IMR-90 (cell line): ENCODE measurements at places on chromosomes 1 and 21. TPM values are rescaled to one million over a fixed set of nuclear protein-coding genes. Genes with fewer than 3 reads are reported as not detected.
A peak's percentile ranks its signal among the peaks of the same experiment; 100 is the strongest.

The FAM177B gene
- not detected in 2 replicates for polyA plus RNA-seq

The ZNF326 gene
- 13.1 and 17.0 TPM in 2 replicates for polyA plus RNA-seq

The LYPLAL1 gene
- polyA plus RNA-seq, result 6.3 and 7.5 TPM in 2 replicates

The SPATA46 gene
- polyA plus RNA-seq, result not detected in 2 replicates

The LAX1 gene
- polyA plus RNA-seq, result 0.03 TPM in 1 of 2 replicates, not detected in the other

The CR1L gene
- not detected in 2 replicates for polyA plus RNA-seq

The PLEKHN1 gene
- 2.1 and 2.3 TPM in 2 replicates for polyA plus RNA-seq

The LIN28A gene
- polyA plus RNA-seq, result not detected in 2 replicates

The TPRG1L gene
- polyA plus RNA-seq, result 38.1 and 39.5 TPM in 2 replicates

The RHOU gene
- 0.27 and 0.44 TPM in 2 replicates for polyA plus RNA-seq

The ATAD3C gene
- polyA plus RNA-seq, result not detected in 2 replicates

The IL19 gene
- not detected in 2 replicates for polyA plus RNA-seq

The CYP4Z1 gene
- not detected in 2 replicates for polyA plus RNA-seq

The AMY1A gene
- polyA plus RNA-seq, result not detected in 2 replicates

The KMO gene
- polyA plus RNA-seq, result not detected in 2 replicates

DNA sequence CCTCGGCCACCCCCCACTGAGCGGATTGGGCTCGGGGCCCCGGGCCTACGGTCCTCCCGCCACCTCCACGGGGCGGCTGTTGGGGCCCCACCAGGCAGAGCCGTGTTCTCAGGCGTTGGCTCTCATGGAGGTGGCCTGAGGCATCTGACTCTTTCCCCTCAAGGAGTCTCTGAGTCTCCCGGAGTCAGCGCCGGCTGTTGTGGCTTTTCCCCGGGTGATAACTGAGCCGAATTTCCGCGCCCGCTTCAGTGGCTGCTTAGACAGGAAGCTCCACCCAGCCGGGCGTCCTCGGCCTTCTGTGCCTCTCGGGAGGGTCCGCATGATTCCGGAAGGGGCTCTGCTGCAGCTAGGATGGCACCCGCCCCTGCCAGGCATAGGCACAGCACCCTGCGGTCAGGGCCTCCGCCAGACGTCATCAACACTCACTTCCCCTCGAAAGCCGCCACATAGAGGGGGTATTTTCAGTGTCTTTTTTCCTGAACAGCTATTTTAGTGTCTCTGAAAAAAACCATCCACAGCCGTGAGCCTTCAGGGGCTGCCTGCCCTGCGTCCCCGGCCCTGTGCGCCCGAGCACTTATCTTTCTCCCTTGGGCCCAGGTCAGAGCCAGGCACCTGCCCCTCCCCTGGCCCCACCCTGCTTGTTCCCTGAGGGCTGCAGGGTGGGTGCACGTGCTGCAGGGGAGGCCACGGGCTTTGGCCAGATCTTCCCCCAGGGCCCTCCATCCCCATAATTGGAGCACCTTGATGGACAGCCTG lies 72.9 kb downstream of the SKI start:
- peaks cover 26% of the 10 kb centered on the region for H3K4me1 ChIP-seq
- H3K27ac ChIP-seq, result peak overlapping the region; percentile 84
- peaks cover 32% of the 10 kb centered on the region; the same call in 1 of the 2 replicates for H3K36me3 ChIP-seq
- no peaks in the 10 kb centered on the region for H3K27me3 ChIP-seq
- H3K4me3 ChIP-seq, result no peak overlapping the region

DNA sequence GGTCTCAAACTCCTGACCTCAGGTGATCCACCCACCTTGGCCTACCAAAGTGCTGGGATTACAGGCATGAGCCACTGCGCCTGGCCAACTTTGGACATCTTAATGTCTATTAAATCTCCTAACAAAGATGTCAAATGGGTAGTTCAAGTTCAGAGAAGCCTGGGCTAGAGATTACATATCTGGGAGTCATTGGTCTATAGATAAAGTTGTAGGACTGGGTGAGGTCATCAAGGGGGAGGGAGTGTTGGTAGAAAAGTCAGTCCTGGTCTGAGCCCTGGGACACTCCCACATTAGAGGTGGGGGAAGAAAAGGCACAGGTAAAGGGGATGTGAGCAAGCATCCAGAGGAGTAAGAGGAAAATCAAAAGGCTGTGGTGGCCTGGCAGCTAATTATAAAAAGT lies 6.6 kb downstream of the UBIAD1 start:
- peaks cover 11% of the 10 kb centered on the region; the same call in 1 of the 2 replicates for H3K4me1 ChIP-seq
- H3K27me3 ChIP-seq, result no peaks in the 10 kb centered on the region
- no peak for DNase-seq
- no peak overlapping the region for H3K27ac ChIP-seq
- H3K4me3 ChIP-seq, result no peak overlapping the region

DNA sequence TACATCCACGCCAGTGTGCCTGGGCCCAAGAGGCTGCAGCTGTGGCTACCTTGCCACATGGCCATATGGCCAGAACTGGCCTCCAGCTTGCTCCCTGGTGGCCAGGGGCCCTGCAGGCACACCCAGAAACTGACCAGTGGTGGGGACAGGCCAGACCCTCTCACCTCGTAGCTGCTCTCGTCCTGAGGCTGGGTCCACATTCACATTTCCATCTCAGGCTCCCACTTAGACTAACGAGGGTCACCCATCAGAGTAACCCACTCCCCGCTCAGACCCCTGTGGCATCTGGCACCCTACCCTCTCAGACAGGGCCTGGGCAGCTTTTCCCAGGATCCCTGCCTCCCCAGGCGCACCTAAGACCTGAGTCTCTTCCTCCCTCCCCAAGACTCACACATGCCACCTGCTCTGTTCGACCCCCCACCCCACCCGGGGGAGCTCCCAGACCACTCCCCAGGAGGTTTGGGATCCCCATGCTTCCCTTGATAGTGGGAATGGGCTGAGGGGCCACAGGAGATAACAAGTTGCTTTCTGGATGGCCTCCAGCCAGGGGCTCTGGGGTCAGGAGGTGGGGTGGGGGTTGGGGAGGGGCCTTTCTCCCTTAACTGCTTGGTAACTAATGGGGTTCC lies 21.3 kb upstream of the RNU1-4 start:
- no peaks in the 10 kb centered on the region for H3K36me3 ChIP-seq
- no peaks in the 10 kb centered on the region for H3K4me1 ChIP-seq
- no peak overlapping the region for H3K27ac ChIP-seq
- peaks cover 60% of the 10 kb centered on the region for H3K27me3 ChIP-seq
- no peak overlapping the region for H3K4me3 ChIP-seq
- DNase-seq, result no peak

- DNase-seq, result no peak
- no peaks in the 10 kb centered on the region for H3K27me3 ChIP-seq
- peaks cover 20% of the 10 kb centered on the region for H3K36me3 ChIP-seq
- H3K4me3 ChIP-seq, result no peak overlapping the region
- H3K4me1 ChIP-seq, result no peaks in the 10 kb centered on the region
These were observed 126.8 kb downstream of the PIK3R3 start for GRCh38 chr1:46005594-46005993.

- H3K4me1 ChIP-seq, result peaks cover 3% of the 10 kb centered on the region; the same call in 1 of the 2 replicates
- H3K36me3 ChIP-seq, result no peaks in the 10 kb centered on the region
- DNase-seq, result no peak
These were observed 25.1 kb upstream of the MYCL start for GRCh38 chr1:39926820-39927219.

DNA sequence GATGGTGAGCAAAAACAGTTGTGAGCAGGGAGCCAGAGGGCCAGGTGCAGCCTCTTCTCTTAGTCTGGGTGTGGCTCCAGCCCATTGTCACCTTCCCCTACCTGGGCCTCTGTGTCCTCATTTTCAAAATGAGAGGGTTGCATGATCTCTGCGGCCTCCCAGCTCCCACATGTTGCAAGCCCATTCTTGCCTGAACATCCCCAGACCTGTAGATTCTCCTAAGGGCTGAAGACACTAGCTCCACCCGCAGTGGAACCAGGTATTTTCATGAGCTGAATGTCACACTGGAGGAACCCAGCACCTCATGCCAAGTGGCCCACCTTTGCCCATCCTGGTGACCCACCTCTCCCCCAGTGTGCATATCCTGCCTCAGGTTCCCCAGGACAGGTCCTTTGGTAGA lies 12.3 kb downstream of the IKBKE start:
- H3K27ac ChIP-seq, result no peak overlapping the region
- H3K4me3 ChIP-seq, result no peak overlapping the region
- no peak for DNase-seq
- H3K36me3 ChIP-seq, result peaks cover 36% of the 10 kb centered on the region
- no peaks in the 10 kb centered on the region for H3K27me3 ChIP-seq

DNA sequence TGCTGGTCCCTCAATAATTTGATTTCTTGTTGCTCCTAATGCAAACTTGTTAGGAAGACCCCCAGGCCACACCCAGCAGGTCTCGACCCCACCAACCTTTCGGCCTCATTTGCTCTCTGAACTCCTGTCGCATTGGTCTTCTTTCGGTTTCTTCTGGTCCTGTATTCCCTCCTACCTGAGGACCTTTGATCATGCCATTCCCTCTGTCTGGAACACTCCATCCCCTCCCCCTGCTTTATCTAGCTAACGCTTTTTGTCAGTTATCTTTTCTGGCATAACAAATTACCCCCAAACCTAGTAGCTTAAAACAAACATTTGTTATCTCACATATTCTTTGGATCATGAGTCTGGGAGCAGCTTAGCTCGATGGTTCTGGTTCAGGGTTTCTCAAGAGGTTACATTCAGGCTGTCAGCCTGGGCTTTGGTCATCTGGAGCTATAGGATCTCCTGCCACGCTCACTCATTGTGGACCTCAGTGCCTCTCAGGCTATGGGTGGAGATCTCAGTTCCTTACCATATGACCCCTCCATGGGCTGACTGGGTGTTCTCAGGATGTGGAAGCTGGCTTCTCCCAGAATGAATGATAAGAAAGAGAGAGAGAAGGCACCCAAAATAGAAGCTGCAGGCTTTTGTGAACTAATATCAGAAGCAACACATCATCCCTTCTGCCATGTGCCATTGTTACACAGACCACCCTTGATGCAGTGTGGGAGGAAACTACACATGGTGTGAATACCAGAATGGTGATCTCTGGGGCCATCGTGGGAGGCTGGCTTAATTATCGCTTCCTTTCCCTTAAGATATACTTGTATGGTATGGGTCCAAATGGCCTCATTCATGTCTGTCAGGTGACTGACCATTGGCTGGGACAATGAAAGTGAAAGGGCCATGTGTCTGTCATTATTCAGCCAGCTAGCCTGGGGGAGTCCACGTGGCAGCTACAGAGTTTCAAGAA lies 29.1 kb upstream of the BCAR3 start:
- H3K4me1 ChIP-seq, result peaks cover 9% of the 10 kb centered on the region
- no peaks in the 10 kb centered on the region for H3K36me3 ChIP-seq
- no peak overlapping the region for H3K27ac ChIP-seq
- H3K27me3 ChIP-seq, result no peaks in the 10 kb centered on the region
- no peak for DNase-seq
- H3K4me3 ChIP-seq, result no peak overlapping the region

GRCh38 chr1:96291468-96291867 lies 430.1 kb upstream of the PTBP2 start:
- no peaks in the 10 kb centered on the region for H3K36me3 ChIP-seq
- H3K27ac ChIP-seq, result no peak overlapping the region
- no peaks in the 10 kb centered on the region for H3K4me1 ChIP-seq
- H3K27me3 ChIP-seq, result no peaks in the 10 kb centered on the region

DNA sequence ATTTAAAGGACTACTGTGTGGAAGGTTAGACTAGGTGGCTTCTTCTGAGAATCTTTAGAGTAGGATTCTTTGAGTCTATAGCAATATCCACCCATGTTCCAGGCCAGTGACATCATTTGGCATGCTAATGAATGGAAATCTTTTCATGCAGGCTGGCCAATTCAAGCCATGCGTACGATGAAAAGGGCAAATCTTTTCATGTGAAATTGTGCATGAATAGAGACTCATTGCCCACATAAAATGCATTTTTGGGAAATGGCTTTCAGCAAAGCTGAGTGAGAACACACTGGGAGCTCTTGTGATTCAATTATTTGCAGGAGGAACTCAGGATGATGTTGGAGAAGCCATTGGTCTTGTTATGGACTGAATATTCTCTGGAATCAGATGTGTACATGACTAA lies 324.9 kb upstream of the DAB1 start:
- H3K27me3 ChIP-seq, result no peaks in the 10 kb centered on the region
- H3K4me3 ChIP-seq, result no peak overlapping the region
- no peaks in the 10 kb centered on the region for H3K36me3 ChIP-seq
- no peak for DNase-seq
- no peaks in the 10 kb centered on the region for H3K4me1 ChIP-seq
- H3K27ac ChIP-seq, result no peak overlapping the region

GRCh38 chr1:54596756-54597155 lies 26.6 kb downstream of the FAM151A start:
- no peak overlapping the region for H3K27ac ChIP-seq
- no peaks in the 10 kb centered on the region for H3K27me3 ChIP-seq
- no peaks in the 10 kb centered on the region for H3K4me1 ChIP-seq
- no peak overlapping the region for H3K4me3 ChIP-seq
- DNase-seq, result no peak
- H3K36me3 ChIP-seq, result no peaks in the 10 kb centered on the region

GRCh38 chr1:233079574-233079973 lies 129.2 kb downstream of the NTPCR start:
- peaks cover 11% of the 10 kb centered on the region for H3K4me1 ChIP-seq
- no peak overlapping the region for H3K27ac ChIP-seq
- no peak for DNase-seq
- H3K27me3 ChIP-seq, result peaks cover 6% of the 10 kb centered on the region
- no peak overlapping the region for H3K4me3 ChIP-seq
- H3K36me3 ChIP-seq, result no peaks in the 10 kb centered on the region

GRCh38 chr1:225883616-225884265 lies 1.6 kb upstream of the TMEM63A start:
- H3K4me1 ChIP-seq, result peaks cover 12% of the 10 kb centered on the region; the same call in 1 of the 2 replicates
- no peaks in the 10 kb centered on the region for H3K27me3 ChIP-seq
- no peak for DNase-seq
- H3K36me3 ChIP-seq, result no peaks in the 10 kb centered on the region; the same call in 1 of the 2 replicates
- H3K27ac ChIP-seq, result no peak overlapping the region

GRCh38 chr1:149962736-149963135 lies 26.1 kb upstream of the MTMR11 start:
- peaks cover 39% of the 10 kb centered on the region for H3K36me3 ChIP-seq
- H3K27me3 ChIP-seq, result no peaks in the 10 kb centered on the region
- peaks cover 5% of the 10 kb centered on the region for H3K4me1 ChIP-seq
- no peak overlapping the region for H3K27ac ChIP-seq
- no peak for DNase-seq

DNA sequence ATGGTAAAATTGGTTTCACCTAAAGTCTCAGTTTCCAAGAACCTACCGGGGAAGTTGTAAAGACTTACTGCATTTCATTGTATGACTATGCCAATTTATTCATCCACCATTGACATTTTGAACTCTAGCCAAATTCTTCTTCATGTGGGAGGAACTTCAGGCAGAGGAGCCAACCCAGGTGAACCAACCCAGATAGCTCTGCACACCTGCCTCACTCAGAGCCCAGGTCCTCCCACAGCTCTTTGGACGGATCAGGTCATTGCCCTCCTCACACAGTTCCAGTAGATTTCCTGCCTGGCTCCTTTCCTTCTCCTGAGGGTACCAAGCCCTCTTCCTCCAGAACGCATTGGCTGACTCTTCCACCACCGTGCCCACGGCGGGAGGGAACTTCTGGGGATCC lies 121.7 kb downstream of the DTL start:
- no peak overlapping the region for H3K4me3 ChIP-seq
- H3K4me1 ChIP-seq, result peaks cover 8% of the 10 kb centered on the region
- no peak overlapping the region for H3K27ac ChIP-seq
- no peaks in the 10 kb centered on the region for H3K36me3 ChIP-seq
- DNase-seq, result no peak

- peak overlapping the region; percentile 16 for H3K27ac ChIP-seq
- H3K4me3 ChIP-seq, result no peak overlapping the region
These were observed 6.7 kb downstream of the TAGLN2 start for GRCh38 chr1:159918352-159919200.

GRCh38 chr1:91818713-91818975 lies 67.3 kb downstream of the TGFBR3 start:
- DNase-seq, result no peak
- H3K4me1 ChIP-seq, result peaks cover 3% of the 10 kb centered on the region; the same call in 1 of the 2 replicates
- H3K36me3 ChIP-seq, result no peaks in the 10 kb centered on the region

- no peaks in the 10 kb centered on the region for H3K27me3 ChIP-seq
- H3K36me3 ChIP-seq, result peaks cover 2% of the 10 kb centered on the region; the same call in 1 of the 2 replicates
- no peak for DNase-seq
- H3K4me1 ChIP-seq, result peaks cover 6% of the 10 kb centered on the region
These were observed 54.8 kb downstream of the NPHP4 start for GRCh38 chr1:5937373-5937857.
